ENCODE measurements at places on chromosomes 5 and 9. TPM values are rescaled to one million over a fixed set of nuclear protein-coding genes. Genes with fewer than 3 reads are reported as not detected.

- DNase-seq, result no peak
Observed at GRCh38 chr5:148799737-148800527, 26.5 kb upstream of the ADRB2 start.

DNA sequence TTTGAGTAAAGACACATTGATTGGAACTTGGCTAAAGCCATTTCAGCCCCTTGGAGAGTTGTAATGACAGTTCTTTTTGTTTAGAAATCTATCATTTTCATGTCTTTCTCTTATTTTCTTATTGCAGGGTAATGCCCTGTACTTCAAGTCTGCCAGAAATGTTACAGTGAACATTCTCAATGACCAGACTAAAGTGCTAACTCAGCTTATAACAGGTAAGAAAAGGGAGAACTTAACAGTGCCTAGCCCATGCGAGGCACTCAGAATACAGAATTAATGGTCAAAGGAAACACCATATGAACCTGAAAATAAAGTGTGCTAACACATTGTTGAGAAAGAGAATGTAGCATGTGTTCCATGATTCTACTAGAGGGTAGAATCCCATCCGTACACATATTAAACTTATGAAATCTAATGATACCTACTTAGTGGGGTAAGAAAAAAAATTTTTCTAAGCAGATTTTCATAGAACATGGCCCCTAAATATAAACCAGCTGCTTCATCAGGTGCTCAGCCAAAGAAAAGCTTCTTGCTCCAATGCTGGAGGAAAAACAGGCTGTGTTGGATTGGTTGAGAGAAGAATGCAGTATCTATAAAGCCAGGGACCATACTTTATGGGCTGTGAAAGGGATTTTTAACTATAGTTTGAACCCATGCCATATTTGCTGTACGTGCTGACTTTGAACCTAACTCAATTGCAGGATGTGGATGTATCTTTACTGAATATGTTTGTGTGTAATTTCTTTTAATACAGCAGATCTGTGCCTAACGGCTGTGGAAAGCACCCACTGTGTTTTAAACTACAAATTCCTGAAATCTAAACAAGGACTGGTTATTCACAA lies 260.8 kb upstream of the PPP1R2B start:
- no peak for DNase-seq

DNA sequence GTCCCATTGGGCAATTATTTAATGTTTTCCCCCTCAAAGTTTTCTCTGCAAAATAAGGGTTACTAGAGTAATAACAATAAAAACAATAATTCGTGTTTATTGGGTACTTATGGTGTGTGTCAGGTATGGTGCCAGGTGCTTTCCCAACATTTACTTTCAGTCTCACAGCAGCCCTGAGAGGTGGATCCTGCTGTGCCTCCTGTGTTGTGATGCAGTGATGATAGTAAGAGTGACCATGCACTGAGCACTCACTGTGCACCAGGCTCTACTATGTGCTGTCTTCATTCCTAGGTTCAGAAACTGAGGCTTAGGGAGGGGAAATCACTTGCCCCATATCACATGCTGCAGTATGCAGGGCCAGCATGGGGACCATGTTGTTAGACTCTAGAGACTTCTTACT lies 15.5 kb downstream of the OTULINL start:
- no peak for DNase-seq

DNA sequence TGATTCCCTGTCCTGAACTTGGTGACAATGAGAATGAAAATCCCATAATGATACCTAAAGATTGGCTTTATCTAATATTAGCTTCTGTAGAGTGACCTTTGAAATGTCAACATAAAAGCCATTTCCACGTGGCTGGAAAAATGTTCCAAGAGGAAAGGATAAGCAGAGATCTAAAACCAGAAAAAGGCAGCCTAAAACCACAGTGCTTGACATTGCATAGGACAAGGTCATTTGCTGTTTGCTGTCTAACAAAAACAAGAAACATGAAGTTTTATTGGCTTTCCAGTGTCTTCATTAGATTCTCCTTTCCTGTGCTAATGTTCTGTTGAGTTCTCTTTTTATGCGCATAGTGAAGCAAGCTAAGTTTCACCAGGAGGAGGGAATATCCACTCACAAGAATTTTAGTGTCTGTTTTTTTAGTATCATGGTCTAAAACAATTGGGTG lies 44.6 kb downstream of the CPEB4 start:
- DNase-seq, result no peak

- no peak for DNase-seq
Observed at GRCh38 chr5:62708481-62709325, 130.1 kb downstream of the LRRC70 start.

- no peak for DNase-seq
Observed at GRCh38 chr9:68476847-68477246, 63.8 kb downstream of the TMEM252 start.

DNA sequence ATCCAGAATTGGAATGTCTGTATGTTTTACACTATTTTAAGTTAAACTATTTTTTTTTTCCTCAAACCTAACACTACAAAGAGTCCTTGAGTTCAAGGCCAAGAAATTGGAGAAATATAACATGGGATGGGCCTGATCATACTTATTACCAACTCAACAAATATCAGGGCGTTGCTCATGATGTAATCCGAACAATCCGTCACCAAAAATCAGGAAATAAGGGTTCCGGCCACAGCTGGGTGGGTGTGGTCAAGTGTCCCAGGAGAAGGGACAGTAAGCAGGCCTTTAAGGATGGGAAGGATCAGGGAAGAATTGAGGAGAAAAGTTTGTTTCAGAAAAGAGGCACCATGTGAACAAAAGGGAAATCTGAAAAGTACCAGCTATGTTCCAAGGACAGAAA lies 29.8 kb downstream of the MED27 start:
- no peak for DNase-seq

DNA sequence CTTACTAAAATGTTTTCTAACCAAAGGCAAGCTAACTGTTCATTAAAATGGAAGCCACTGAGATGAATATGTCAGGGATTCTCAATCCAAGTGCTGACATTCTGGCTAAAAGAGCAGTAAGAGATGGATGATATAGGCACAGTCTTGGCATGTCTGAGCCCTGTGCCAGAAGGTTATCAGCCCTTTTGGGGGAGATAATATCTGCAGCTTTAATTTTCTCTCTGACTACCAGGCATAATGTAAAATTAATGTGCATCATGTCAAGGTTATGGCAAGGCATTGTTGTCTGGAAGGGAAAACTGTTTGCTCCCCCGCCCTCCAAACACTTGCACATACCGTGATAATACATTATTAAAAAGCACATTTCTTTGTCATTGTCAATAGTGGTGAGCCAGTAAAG lies 609.8 kb downstream of the ZNF608 start:
- DNase-seq, result no peak

DNA sequence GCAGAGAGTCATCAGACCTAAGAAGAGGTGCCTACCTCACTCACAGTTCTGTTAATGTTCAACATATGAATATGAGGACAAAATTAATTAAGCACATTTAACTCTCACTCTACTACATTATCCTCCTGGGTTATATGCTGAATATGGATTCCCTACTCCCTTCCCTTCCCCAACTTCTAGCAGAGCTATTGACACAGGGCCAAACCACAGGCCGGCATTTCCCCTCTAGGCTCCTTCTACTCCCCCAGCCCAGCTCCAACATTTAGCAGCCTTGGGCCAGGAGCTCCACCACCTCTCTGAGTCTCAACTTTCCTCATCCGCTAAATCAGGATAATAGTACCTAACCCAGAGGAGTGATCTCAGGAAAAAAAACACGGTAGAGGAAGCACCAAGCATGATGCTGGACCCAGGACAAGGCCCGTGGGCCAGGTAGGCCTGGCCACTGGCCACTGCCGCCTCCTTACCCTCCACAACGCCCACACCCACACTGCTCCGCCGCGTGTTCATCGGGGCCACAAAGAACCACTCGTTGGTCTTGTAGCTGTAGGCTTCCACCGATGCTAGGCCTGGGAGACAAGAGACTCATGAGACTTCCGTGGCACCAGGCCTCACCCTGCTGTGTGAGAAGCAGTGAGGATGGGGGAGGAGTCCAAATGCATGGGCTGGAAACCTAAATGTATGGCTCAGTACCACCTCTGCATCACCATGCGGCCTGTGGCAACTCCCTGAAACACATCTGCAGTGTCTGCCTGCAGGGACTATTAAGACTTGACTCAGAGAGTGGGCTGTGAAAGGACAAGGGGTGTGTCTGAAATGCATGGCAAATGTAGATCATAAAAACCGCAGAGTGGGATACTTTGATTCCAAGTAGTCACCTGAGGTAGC lies 98.8 kb downstream of the KLHL3 start:
- no peak for DNase-seq

DNA sequence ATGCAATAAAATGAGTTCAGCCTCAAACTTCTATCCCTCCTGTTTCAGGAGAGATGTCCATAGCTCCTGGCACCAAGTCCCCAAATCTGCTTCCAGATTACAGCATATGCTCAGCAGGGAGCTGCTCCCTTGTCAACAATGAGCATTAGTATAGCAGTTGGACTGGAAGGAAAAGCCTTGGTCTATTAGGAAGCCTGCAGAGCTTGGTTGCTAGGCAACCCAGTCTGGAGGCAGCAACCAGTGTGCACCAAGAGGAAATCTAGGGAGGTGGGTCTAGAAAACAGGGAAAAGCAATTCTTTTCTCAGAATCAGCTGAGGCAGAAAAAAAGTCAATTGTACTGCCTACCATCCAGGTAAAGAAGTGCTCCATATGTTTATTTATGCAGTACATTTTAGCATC lies 229.5 kb upstream of the NMUR2 start:
- DNase-seq, result no peak

GRCh38 chr9:124969401-124969800 lies 28.5 kb upstream of the GOLGA1 start:
- DNase-seq, result no peak

GRCh38 chr5:134851307-134851923 lies 5.6 kb downstream of the C5orf24 start:
- no peak for DNase-seq

DNA sequence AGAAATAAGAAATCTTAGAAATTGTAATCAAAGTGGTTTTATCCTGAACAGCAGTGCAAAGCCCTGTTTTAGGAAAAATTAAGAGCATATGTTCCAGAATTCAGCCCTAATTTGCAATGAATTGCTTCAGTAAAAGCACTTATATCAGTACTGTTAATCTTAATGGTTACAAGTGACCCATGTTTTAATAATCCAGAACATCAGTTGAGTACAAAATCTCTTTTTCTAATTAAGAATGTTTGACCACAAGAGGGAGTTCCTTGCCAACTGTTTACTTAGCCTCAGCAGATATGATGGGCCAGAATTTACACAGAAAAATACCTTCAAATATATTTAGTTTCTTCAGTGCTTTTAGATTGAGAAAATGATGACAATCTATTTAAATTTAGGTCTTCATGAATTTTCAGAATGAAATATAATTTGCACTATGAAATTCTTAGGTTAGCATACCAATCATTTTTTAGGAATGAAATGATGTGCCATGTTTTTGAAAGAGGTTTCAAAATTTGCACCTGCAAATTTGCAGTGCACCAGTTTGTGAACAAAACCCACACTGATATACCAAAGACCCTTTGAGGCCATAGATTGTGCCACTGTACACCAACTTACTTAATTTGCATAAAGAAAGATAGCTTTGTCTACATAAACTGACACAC lies 926.3 kb upstream of the ARRDC3 start:
- no peak for DNase-seq

DNA sequence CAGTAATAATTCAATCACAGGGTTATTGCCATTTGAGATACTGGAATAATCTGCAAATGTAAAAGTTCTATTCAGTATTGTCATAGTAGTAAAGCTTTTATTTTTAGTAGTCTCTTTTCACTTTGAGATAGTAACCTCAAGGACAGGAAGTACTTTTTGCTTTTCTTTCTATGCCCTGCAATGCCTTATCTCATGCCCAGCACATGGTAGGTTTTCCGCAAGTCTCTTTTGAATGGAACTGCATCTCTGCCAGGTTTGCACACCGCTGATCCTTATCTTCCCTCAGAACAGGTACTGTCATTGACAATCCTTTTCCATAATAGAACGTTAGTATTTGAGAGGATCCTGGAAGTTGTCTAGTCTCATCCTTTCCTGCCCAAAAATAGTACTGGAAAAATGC lies 91.8 kb upstream of the IFNK start:
- no peak for DNase-seq

DNA sequence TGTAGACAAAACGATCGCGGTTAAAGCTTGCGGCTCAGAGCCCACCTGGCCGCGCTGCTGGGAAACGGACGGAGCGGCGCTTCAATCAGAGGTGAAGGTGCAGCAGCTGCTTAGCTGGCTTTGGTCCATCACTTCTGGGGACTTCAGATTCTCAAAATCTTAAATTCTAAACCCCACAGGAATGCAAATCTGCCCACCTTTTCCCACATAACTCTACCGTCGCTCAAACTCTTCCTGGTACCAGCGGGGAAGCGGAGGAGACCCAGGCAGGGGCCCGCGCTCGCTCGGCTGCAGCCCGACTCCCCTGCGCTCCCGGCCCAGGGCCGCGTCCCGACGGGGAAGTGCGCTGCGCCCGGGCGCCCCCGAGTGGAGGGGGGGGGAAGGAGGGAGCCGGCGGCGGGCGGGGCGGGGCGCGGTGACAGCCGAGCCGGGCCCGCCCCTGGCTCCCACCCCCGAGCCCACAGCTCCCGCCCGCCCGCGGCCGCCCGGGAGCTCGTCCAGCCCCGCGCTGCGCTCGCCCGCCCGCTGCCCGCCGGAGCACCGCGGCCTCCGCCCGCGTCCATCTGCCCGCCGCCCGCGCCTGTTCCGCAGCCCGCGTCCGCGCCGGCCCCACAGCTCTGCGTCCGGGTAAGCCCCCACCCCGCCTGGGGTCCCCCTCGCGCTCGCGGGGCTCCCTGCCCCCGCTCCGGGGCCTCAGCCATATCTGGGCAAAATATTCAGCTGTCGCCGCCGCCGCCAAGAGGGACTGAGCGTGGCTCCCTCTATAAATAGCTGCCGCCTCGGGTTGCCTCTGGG lies at the start of gene TMOD1:
Gene TMOD1, plus strand, starts transcription at position 490 of the 795 bp plus-strand sequence. CDS start 22,523 bp downstream, outside the sequence.
- no peak for DNase-seq

DNA sequence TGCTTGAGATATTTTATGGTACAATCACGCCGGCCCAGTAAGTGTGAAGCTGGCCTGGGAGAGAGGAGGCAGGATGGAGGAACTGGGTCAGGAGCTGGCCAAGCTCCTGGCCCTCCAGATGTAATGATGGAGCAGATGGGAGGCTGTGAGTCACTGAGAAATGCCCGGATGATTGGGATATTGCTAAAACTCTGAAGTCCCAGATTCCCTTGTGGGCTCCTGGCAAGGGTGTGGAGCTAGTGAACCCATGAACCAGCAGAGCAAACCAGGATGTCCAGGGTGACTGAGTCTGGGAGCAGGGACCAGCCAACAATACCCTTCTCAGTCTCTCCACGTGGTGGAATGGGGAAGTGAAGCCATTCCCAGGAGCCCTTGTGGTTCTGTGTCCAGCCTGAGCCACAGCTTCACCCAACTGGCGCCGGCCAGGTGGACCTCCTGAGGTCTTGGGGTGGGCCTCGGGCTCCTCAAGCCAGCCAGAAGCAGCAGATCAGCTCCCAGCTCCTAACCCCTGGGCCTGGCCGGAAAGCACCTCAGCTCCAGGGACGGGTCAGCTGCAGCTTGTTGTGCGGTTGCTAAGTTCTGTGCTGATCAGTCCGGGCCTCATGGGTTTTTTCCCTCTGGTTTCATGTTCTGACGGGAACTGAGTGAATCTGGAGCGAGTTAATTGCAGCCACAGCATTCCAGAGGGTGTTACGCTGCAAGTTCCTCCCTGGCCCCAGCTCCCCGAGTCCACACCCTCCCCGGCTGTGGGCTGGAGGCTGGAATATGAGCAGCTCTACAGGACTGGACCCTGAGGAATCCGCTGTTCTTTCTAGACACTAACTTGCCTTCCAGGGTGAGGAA lies 37.6 kb downstream of the DUSP1 start:
- DNase-seq, result peak; percentile 52

FBP2 gene
- not detected for polyA plus RNA-seq

RLN1 gene
- 0.11 TPM for polyA plus RNA-seq

SNX24 gene
- 14.8 TPM for polyA plus RNA-seq

SPACA9 gene
- polyA plus RNA-seq, result 3.6 TPM

AGXT2 gene
- polyA plus RNA-seq, result not detected

BARHL1 gene
- not detected for polyA plus RNA-seq

SCGB3A1 gene
- not detected for polyA plus RNA-seq

All from AG04450 (cell line).